Astrocyte of the spinal cord (primary cell): ENCODE measurements at places on chromosomes 11 and 22.

DNA sequence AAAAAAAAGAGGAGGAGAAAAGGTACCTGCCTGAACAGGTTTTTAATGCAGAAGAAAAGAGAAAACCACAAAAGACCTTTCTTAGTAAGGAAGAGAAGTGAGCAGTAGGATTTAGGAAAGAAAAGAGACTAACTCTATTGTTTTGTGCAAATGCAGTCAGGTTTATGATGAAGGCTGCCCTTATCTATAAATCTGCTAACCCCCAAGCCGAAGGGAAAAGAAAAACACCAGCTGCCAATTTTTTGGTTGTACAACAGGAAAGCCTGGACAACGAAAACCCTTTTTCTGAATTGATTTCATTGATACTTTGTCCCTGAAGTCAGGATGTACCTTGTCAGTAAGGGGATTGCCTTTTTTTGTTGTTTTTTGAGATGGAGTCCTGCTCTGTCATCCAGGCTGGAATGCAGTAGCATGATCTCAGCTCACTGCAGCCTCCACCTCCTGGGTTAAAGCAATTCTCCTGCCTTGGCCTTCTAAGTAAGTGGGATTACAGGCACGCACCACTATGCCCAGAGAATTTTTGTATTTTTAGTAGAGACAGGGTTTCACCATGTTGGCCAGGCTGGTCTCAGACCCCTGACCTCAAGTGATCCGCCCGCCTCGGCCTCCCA, 21.2 kb downstream of the POLD4 start:
- DNase-seq, result no peak

DNA sequence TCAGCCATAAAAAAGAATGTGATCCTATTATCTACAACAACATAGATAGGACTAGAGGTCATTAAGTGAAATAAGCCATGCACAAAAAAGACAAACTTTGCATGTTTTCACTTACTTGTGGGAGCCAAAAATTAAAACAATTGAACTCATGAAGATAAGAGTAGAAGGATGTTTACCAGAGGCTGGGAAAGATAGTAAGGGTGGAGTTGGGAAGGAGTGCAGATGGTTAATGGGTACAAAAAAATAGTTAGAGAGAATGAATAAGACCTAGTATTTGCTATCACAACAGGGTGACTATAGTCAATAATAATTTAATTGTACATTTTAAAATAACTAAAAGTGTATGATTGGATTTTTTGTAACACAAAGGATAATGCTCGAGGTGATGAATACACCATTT, 27.2 kb upstream of the IL10RA start:
- no peak for DNase-seq

DNA sequence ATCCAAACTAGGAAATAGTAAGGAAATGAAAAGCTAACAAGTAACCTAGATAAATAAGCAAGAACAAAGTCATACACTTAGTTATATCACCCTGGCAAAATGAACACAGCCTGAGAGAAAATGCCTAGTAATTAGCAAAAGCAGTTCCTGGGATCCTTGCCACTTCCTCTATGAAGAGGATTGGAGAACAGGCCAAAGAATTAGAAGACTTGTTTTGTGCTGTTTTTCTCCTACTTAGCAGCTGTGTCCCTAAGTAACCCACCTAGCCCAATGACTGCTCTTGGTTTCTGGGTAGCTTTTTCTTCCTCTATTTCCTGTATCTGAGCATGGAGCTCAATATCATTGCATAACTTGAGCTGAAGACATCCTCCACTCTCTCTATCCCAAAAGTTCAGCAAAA, 713.9 kb downstream of the ETS1 start:
- DNase-seq, result no peak

- peak; percentile 99 for DNase-seq
These were observed at the start of gene ZDHHC24 for GRCh38 chr11:66545701-66546367. Gene ZDHHC24 (minus strand): TSS chr11:66546048. CDS start chr11:66546003, 45 bp downstream.

- DNase-seq, result no peak
These were observed 4.5 kb downstream of the FXYD2 start for GRCh38 chr11:117820071-117820470.

- no peak for DNase-seq
These were observed 34.9 kb upstream of the GRIA4 start for GRCh38 chr11:105574974-105575373.

GRCh38 chr11:63779039-63779438, 10.5 kb upstream of the ZFTA start:
- DNase-seq, result no peak

DNA sequence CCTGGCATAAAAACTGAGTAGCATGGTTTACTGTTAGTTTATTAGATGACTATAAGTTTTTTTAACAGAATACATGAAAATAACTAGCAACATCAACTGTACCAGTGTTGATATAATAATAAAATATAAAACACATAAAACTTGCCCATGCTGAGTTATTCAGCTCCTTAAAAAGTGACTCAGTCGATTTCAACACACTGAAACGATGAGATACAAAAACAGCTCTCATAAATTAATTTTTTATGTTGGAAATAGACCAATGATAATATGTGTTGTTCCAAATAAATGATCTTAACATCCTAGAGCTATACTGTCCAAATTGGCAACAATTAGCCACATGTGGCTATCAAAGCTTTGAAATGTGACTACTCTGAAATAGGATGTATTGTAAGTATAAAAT, 15.9 kb downstream of the PDGFD start:
- DNase-seq, result peak; percentile 47

DNA sequence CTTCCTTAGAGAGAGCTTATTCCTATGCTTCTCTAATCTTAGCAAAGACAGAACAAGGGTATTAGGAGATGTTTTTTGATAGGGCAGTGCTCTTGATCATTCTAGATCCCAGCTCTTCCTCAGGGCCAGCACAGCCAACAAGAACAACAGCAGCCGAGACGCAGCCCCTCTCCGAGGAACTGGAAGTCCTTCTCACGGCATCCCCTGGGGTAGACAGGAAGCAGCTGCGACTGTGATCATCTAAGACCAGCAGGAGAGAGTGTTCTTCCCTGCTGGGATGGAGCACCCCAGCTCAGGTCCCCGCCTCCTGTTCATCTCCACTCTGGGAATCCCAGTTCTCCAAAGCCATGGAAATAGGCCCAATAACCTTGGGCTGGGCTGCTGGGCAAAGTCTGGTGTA, 29.6 kb downstream of the IRAG1 start:
- DNase-seq, result peak; percentile 69

GRCh38 chr11:105821372-105821771, 200.7 kb downstream of the MSANTD4 start:
- DNase-seq, result no peak

- no peak for DNase-seq
These were observed 2.0 kb downstream of the GTF2H1 start for GRCh38 chr11:18324381-18324780.

DNA sequence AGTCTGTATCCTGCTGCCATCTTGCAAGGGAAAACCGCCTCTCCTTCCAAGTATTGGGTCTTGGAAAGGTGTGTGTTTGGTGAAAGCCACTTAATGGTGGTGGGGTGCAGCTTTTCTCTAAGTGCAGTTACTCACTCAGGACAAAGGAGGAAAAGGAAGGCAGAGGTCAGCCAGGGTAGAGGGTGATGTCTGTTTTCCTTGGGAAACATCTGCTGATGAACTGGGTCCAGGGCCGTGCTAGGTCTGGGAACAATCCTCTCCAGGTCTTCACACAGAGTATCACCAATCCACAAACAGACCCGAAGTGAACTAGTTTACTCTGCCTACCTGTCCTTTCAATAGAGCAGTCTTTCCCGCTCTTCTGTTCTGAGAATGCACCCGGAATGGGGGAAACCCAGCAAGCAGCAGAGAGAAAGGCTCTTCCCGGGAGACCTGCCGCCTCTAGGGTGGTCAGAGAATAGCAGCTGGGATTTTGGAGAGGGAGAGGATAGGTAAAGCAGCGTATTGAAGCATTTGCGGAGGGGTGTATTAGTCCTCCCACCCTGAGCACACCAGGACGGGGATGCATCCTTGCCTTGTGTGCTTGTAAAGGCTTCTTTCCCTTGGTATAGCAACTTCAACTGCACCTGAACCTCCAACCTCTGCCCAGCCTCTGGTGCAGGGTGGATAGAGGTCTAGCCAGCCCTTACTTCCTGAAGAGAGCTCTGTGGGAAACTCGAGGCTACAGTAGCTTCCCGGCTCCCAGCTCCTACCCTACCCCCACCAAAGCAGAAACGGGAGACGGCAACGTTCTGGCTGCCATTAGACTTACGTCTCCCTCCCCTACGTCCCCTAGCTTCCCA, 20.7 kb downstream of the LHFPL7 start:
- no peak for DNase-seq

DNA sequence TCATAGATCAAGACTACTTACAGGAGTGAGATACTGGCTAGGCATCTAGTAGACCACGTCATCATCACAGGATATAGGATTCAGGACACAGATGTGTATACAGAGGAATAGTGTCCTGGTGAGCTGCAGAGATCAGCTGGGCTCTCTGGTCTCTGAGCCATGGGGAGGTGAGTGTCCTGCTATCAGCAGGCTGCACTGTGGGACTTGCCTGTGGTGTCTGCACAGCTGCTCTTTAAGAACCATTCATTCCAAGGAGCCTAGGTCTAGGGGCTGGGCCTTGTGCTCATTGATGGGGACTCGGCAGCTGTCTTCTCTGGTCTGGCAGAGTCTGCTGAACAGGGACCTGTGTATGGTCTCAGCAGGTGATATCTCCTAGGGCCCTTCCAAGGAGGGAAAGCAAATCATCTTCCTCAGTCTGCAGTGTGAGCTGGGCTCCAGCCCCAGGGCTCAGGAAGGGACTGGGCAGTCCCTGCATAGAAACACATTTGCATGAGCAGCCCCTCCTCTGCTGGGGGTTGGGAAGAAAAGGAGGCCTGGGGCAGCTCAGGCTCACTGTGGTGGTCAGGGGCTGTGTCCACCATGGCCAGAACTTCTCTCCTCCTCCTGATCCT, 66.1 kb upstream of the VPREB1 start:
- DNase-seq, result no peak

DNA sequence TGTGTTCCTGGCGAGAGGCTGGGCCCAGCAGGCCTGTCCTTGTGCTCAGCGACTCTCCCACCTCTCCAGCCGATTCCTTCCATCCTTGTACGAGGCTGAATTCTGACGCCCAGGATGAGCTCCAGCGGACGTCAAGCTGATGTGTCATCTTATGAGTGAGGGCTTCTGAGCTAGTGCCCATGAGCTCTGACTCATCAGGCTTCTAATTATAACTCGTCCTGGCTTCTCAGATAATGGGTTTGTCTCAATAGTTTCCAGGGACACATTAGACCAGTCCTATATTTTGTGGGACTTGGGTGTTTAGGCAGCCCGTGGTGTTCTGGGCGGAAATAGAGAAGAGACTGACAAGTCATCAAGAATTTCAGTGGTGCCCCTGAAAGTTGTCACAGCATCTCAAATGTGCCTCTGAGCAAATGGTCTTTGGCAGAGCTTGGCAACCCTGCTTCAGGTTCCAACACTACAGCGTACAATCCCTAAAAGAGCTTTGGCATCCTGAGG, 108.2 kb upstream of the CD44 start:
- DNase-seq, result peak; percentile 97

- DNase-seq, result no peak
These were observed 518.0 kb downstream of the DLG2 start for GRCh38 chr11:85109141-85109540.

GRCh38 chr11:19800162-19800561, 87.5 kb downstream of the NAV2 start:
- DNase-seq, result no peak

- no peak for DNase-seq
These were observed 80.6 kb downstream of the RCN1 start for GRCh38 chr11:32171445-32171844.

GRCh38 chr11:121886996-121887395, 229.0 kb downstream of the BLID start:
- DNase-seq, result no peak

DNA sequence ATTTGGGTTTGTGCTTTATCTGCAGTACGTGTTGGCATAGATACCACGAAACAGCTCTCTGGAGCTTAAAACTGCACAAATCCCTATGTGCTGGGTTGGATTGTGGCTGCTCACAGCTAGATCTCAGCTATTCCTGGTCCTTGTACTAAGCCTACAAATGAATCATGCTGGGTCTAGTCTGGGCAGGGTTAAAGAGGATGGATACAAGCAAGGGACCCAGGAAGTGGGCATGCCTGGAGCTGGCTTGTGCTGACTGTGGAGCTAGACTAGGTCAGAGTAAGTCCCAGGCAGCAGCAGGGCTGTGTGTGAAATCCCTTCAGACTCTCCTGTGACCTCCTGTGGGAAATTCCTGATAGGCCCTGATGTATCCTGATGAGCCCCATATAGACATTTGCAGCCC, 3.9 kb upstream of the E2F8 start:
- no peak for DNase-seq

GRCh38 chr11:2513441-2513840, 68.6 kb downstream of the KCNQ1 start:
- no peak for DNase-seq

- DNase-seq, result no peak
These were observed 55.9 kb downstream of the SLC5A12 start for GRCh38 chr11:26665946-26666345.

GRCh38 chr22:17869285-17870096, 95.2 kb upstream of the BID start:
- DNase-seq, result no peak

DNA sequence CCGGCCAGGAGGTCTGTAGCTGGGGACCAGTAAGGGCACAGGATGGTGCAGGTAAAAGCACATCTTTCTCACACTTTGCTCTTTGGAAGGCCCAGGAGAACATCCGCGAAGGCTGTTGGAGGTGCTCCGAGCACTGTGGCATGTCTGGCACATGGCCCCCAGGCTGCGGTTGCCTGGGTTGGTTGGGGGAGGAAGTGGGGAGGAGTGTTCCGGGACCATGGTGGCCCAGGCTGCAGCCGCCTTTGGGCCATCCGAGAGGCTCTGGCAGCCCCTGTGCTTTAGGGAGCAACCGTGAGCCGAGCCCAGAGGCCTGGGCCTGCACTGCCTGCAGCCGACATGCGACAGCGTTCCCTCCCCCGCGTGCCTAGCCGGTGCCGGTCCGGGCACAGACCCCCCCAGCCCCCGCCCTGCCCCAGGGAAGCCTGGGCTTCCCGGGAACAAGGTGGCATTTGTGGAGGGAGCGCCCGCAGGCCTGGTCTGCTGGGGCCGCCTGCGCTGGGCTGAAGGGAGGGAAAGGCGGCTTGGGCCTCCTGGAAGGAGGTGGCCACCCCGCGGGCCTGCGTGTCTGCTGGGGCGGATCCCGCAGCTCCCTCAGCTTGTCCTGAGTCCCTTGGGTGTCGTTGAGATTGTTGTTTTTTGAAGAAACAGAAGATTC, 57.9 kb downstream of the GRAMD4 start:
- DNase-seq, result no peak

DNA sequence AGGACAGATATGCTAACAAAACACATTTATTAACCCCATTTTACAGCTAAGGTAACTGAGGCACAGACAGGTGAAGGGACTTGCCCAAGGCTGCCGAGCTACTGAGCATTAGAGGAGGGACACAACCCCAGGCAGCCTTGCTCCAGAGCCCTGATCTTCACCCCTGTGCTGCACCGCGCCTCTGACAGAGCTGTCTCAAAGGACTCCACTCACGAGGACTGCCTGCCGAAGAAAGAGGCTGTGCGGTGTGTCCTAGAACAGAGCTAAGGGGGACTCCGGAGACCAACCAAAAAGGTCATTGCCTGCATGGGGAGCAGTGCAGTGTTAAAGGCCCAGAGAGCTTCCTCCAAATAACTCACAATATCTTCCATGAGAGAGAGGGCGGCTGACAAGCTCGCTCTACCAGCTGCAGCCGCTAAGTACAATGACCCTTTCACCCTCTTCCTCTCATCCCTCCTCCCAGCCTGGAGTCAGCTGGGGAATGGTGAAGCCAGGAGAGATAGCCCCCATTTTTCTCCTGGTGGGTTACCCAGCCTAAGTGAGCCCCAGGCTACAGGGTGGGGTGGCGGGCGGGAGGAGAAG, 119.2 kb downstream of the DSCAML1 start:
- no peak for DNase-seq
